Fibroblast of mammary gland (primary cell): ENCODE measurements at places on chromosomes 12 and 14.

DNA sequence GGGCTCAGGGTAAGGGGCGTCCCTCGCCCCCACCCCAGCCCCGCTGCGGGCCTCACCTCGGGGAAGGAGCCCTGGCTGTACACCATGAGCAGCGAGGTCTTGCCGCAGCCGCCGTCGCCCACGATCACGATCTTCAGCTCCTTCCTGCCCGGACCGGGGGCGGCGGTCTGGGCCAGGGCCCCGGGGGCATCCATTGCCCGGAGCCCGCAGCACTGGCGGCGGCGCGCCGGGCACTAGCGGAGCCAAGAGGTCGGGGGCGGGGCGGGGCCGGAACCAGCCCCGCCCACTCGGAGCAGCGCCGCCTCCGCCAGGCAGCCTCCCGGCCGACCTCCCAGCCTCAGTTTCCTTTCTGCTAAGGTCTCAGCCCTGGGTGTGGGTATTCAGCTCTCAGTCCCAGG, at the start of gene RHOF:
RHOF (minus strand) TSS at position 249 of the 398 bp plus-strand sequence; CDS start at position 194, 55 bp downstream.
- DNase-seq = no peak

DNA sequence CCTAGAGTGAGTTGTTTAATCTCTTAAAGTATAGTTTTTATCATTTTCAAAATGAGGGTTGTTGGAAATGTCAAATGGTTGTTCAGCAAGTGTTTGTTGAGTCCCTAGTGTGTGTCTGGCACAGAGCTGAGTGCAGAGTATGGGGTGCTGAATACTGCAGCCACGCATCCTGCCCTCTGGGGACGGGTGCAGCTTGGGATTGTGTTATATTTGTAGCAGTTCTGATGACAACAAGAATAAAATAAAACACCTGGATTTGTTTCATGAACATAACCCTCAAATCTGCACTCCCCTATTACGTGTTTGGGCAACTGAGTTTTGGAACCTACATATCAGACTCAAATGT, 127.9 kb downstream of the CACNA1C start:
- DNase-seq = no peak

DNA sequence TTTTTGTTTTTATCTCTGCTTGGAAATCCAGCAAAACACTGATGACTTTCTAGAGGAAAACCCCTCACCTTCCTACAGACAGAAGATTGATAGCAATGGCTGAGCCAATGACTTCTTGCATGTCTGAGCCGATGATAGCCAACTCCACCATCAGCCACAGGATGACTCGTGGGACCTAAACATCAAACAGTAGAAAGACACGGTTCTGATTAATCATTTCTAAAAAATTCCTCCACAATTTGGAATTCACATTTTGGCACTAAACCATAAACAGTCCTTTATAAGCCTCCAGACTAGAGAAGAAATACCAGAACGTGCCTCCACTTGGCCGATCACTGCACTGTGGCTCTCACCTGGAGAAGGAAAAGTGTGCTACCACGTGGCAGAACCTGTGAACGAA, 25.9 kb downstream of the SLC11A2 start:
- peak; percentile 58 for DNase-seq

- peak; percentile 82 for DNase-seq
Observed at GRCh38 chr12:21828136-21828775, 53.8 kb upstream of the KCNJ8 start.

DNA sequence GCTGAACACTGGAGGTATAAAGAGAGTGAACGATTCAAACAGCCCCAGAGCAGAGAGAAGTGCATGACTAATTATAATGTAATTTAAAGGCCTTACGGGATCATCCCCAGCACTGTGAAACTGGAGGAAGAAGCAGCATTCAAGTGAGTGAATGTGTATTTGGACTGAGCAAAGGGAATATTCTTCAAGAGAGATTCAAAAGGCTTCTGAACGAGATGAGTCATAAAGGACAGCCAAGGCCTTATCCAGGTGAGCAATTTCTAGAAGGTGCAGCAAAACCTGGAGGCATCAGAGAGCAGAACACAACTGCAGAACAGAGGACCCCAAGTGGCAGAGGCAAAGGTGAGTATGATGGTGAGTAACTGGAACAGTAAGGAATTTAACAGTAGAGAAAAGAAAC, 127.2 kb downstream of the BCAT1 start:
- peak; percentile 73 for DNase-seq

DNA sequence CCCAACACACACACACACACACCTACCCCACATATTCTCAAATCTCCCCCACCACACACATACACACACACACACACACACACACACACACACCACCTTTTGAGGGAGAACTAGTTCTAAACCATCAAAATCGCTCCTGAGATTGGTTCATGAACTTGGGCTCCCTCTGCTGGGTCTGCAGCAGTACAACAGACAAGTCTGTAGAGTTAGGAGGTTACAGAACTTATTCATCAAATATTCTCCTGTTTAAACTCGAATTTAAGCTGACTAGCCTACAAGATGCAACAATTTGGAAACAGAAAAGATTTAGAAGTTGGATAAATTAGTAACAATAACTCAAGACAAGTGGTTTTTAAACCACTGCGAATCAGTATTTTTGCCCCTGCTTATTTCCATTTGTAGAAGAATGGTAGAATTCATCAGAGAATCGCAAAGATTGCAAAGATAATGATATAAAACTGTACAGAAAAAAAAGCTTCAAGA, 136.4 kb upstream of the USP15 start:
- DNase-seq = peak; percentile 58

DNA sequence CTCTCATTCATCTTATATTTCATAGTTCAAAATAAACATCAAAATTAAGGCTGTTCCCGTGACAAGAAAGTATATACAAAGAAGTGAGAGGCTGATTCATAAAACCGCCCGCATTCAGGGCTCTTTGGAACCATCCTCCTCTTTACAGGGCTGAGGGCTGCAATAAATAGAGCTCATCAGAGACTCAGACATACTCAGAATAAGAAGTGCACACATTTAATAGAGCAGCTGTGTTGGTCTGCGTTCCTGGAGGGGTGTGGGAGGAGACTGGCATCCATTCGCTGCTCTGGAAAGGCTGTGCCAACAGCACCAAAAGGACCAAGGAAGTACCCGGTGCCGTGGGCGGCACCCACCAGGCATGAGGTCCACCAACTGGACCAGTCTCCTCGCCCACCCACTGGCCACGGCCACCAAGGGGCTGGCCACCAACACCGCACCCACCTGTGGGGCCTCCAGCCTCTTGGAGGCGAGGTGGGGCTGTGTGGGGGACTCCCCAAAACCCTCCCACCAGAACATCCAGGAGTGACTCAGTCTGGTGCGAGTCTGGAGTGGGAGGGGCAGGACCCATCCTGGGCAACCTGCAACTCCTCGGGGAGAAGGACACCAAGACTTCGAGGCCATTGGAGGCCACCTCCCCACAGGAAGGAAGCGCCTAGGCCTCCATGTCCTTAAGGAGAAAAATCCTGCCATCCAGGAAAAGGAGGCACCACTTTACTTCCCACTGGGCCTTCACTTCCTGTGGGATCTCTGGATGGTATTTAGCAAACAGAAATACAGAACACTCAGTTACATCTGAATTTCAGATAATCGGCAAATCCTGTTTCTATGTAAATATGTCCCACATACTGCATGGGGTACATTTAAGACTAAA, 32.7 kb downstream of the VCPKMT start:
- DNase-seq = no peak

GRCh38 chr14:63182968-63183367, 21.3 kb upstream of the RHOJ start:
- no peak for DNase-seq

- DNase-seq = no peak
Observed at GRCh38 chr12:120072472-120073249, 43.9 kb downstream of the RAB35 start.

DNA sequence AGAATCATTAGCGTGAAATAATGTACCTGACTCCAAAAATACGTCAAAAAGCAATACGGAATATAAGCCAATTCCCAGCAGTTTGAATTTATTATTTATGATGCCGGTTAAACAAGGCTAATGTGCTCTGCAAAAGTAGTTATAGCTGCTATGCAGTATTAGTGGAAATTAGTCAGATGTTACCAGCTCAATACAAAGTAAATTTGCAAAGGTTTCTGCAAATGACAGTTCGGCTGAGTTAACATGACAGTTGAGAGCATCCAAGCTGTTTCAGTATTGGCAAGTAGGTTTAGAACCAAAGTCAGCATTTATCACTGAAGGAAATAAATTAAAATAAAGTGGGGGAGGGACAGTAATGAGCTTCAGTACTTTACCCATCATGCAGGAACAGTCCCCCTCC, 1665.8 kb upstream of the FLRT2 start:
- DNase-seq = no peak

DNA sequence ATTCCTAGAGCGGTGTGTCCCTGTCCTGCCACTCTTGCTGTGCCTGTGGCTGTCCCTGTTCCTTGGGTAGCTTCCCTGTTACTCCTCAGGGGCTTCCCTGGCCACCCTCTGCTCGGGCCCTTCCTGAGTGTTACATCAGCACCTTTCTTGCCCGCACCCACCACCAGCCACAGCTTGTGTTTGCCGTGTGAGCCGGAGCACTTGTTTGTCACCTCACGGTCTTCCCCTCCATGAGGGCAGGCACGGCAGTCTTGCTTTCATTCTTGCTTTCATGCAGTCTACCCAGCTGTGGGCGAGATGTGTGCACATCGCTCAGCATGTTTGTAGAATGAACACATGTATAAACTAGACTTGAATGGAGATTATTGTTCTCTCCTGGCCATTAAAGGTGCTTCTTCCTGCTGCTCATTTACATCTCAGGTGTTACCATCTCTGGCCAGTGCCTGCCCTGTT, 42.0 kb downstream of the TRAF3 start:
- no peak for DNase-seq
